ENCODE measurements at places on chromosomes 4 and X. TPM values are rescaled to one million over a fixed set of nuclear protein-coding genes. Genes with fewer than 3 reads are reported as not detected.

Gene TXK
- total RNA-seq: 0.23 TPM

Gene ITGB1BP2
- 1.3 TPM for total RNA-seq

Gene GAGE2A
- not detected for total RNA-seq

Gene CAPN6
- total RNA-seq: not detected

Gene RTL5
- total RNA-seq: 0.47 TPM

Gene TLL1
- total RNA-seq: 32.7 TPM

Gene SUPT20HL2
- not detected for total RNA-seq

Gene PNMA5
- total RNA-seq: not detected

Gene RBMXL3
- total RNA-seq: not detected

Gene CT47B1
- total RNA-seq: not detected

Gene ZNF275
- total RNA-seq: 5.3 TPM

Gene ELMOD2
- total RNA-seq: 35.1 TPM

Gene NWD2
- not detected for total RNA-seq

Gene GRIA3
- total RNA-seq: not detected

Gene TRAM1L1
- total RNA-seq: 0.17 TPM

Gene APELA
- total RNA-seq: not detected

Gene IGFBP7
- total RNA-seq: 2,129 TPM

Gene ELOVL6
- total RNA-seq: 1.9 TPM

Gene TREX2
- 4.1 TPM for total RNA-seq

Gene PNCK
- not detected for total RNA-seq

Gene ASB12
- not detected for total RNA-seq

Gene RBM47
- total RNA-seq: 4.6 TPM

Gene BEX5
- not detected for total RNA-seq

Gene DGAT2L6
- not detected for total RNA-seq

Gene UGT2B7
- total RNA-seq: 0.09 TPM

Gene RTL3
- not detected for total RNA-seq

Gene KLHL13
- total RNA-seq: 10.4 TPM

Gene TCEAL7
- 1.2 TPM for total RNA-seq

Gene HDAC8
- total RNA-seq: 26.5 TPM
